CD8-positive, alpha-beta memory T cell (primary cell): ENCODE measurements at places on chromosomes 5 and 9.

GRCh38 chr9:127132921-127133647 is 10.6 kb upstream of the ANGPTL2 start:
- no peak for DNase-seq
- no peaks in the 10 kb centered on the region for H3K4me1 ChIP-seq
- H3K27me3 ChIP-seq: no peaks in the 10 kb centered on the region

DNA sequence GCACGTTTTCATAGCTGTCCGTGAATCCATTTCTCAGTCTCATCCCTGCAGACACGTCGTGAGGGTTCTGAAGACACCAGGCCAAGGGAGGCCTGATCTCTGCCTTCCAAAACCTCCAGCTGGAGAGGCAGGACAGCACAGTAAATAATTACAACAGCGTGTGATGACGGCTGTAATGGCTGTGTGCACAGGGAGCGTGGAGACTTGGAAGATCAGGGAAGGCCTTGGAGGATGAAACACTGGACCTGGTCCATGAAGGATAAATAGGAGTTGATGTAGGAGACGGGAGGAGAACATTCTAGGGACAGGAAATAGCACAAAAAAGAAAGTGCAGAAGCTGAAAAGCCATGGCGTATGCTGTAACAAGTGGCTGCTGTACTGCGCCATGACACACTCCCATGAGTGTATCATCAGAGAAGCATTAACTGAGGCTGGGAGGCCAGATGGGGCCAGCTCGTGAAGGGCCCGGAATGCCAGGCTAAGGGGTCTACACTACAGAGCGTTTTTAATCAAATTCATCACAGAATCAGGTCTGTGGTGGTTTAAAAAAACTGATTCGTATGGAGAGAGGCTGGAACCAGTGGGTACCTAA is 97.2 kb downstream of the CRB2 start:
- DNase-seq: no peak
- H3K27me3 ChIP-seq: no peaks in the 10 kb centered on the region
- H3K4me3 ChIP-seq: no peak overlapping the region
- no peaks in the 10 kb centered on the region for H3K36me3 ChIP-seq
- no peaks in the 10 kb centered on the region for H3K4me1 ChIP-seq

GRCh38 chr5:142872795-142873194 is 102.6 kb downstream of the ARHGAP26 start:
- H3K4me3 ChIP-seq: no peak overlapping the region
- peaks cover 4% of the 10 kb centered on the region for H3K36me3 ChIP-seq
- H3K4me1 ChIP-seq: no peaks in the 10 kb centered on the region
- no peak for DNase-seq

DNA sequence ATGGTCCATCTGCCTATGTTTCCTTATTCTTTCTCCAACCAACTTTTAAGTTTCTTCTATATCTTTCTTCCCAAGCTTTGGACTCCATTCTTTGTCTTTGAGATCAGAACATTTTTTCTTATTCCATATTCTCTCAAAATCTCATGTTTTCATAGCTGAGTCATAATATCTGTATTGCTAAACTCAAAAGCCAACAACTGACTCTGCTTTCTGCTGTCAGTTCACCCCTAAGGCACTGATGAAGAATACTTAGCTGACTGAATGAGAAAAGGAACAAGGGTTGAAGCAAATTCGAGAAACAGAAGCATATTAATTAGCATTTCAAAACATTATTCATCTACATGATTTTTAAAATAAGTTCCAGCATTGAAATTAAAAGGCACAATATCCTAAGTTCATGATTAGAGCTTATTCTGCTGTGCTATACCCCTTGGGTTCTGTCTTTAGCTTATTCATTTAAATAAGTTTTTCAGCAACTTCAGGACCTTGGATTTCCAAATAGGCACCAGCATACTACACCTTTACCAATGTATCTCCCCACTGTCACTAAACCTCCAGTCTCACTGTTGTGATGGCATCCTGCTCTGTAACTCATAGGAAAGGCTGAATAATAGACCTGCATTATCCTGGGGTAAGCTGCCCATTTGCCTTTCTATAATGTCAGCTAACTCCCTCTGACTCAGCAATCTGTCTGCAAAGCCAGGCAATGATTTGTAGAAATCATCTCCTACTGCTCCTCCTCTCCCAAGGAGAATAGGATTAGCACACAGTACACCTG is 49.9 kb upstream of the C5orf46 start:
- H3K36me3 ChIP-seq: no peaks in the 10 kb centered on the region
- DNase-seq: no peak
- H3K27me3 ChIP-seq: no peaks in the 10 kb centered on the region
- H3K4me1 ChIP-seq: no peaks in the 10 kb centered on the region

DNA sequence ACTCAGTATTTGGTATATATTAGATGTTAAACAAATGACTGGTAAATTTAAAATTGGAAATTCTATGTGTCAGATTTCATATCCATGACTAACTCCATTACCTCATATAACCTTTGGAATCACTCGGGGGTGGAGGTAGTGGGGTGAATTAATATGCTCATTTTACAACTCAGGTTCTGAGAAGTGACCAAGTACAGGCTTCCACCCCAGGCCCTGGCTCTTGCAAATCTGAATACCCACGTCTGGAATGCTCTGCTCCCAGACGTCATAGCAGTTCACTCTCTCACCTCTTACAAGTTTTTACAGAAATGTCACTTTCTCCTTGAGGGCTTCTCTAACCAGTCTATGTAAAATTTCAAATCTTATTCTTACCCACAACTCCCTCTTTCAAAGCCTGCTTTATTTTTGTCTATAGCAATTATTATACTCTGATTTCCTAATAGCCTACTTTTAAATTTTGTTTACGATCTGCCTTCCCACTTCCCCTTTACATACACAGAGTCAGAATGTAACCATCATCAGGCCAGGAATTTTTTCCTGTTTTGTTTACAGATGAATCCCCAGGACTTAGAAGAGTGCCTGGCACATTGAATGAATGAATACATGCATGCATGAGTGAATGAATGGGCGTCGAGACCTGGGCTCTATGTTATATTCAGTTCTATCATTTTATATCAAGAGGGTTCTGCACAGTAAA is 134.1 kb upstream of the IFNE start:
- H3K27ac ChIP-seq: no peak overlapping the region
- no peak for DNase-seq
- no peaks in the 10 kb centered on the region for H3K27me3 ChIP-seq

GRCh38 chr5:76542887-76543690 is 80.1 kb downstream of the F2RL2 start:
- DNase-seq: peak; percentile 82
- peak overlapping the region; percentile 87 for H3K27ac ChIP-seq
- no peaks in the 10 kb centered on the region for H3K27me3 ChIP-seq
- H3K4me1 ChIP-seq: peaks cover 76% of the 10 kb centered on the region
- peak overlapping the region; percentile 37 for H3K4me3 ChIP-seq

GRCh38 chr9:34372467-34373011 is 4.2 kb downstream of the MYORG start:
- H3K27me3 ChIP-seq: no peaks in the 10 kb centered on the region
- no peaks in the 10 kb centered on the region for H3K36me3 ChIP-seq
- H3K27ac ChIP-seq: no peak overlapping the region
- peaks cover 16% of the 10 kb centered on the region for H3K4me1 ChIP-seq

GRCh38 chr9:85586684-85587083 is 155.1 kb downstream of the AGTPBP1 start:
- H3K27ac ChIP-seq: no peak overlapping the region
- H3K27me3 ChIP-seq: no peaks in the 10 kb centered on the region
- H3K4me3 ChIP-seq: no peak overlapping the region
- DNase-seq: no peak

GRCh38 chr9:78301466-78301865 is 4.5 kb downstream of the PSAT1 start:
- peaks cover 10% of the 10 kb centered on the region for H3K4me1 ChIP-seq
- no peak for DNase-seq
- no peak overlapping the region for H3K4me3 ChIP-seq
- H3K27ac ChIP-seq: no peak overlapping the region
- H3K27me3 ChIP-seq: no peaks in the 10 kb centered on the region

DNA sequence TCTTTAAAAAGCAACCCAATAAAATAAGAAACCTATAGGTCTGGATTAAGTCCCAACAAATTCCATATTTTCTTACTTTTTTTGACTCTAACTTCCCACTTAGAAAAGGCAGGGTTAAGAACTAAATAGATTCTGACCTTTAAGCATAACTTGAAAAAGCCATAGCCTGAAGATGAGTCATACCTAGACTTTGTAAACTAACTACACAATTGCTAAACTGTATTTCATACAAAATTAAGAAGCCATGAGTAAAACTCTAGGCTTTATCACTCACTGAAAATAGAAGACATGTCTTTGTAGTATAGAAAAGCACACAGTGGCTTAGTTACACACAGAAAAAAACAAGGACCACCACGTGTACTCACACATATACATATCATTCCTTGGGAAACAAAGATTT is 51.5 kb downstream of the MLLT3 start:
- H3K4me1 ChIP-seq: peaks cover 5% of the 10 kb centered on the region
- no peaks in the 10 kb centered on the region for H3K27me3 ChIP-seq
- H3K27ac ChIP-seq: no peak overlapping the region
- no peak for DNase-seq
- H3K36me3 ChIP-seq: no peaks in the 10 kb centered on the region

DNA sequence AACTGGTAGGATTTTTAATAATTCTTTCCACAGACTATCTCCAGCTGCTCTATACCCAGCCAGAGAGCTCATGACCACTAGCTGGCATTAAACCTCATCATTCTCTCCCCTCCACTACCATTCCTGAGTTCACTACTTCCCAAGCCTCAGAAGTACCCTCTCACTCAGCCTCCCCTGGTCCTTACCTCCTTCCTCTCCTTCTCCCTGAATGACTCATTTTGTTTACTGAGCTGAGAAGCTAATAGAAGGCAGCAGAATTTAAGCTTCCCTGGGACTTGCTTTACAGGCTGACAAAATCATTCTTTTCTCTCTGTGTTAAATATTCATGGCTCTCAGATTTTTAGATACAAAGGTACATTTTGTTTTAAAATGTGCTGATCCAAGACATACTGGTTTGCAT is 305.4 kb downstream of the TLR4 start:
- H3K27me3 ChIP-seq: no peaks in the 10 kb centered on the region
- no peaks in the 10 kb centered on the region for H3K4me1 ChIP-seq
- DNase-seq: no peak
- no peak overlapping the region for H3K4me3 ChIP-seq

DNA sequence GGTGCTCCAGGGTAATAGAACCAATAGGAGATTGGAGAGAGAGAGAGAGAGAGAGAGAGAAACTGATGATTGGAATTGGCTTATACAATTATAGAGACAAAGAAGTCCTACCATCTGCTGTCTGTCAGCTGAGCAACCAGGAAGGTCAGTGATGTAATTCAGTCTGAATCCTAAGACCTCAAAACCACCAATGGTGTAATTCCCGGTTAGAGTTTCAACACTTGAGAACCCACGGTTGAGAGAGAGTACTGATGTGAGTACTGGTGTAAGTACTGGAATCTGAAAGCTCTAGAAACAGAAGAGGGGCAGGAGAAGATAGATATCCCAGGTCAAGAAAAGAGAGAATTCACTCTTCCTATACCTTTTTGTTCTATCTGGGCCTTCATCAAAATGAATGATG is 775.8 kb downstream of the EFNA5 start:
- DNase-seq: no peak
- no peak overlapping the region for H3K27ac ChIP-seq
- H3K4me1 ChIP-seq: no peaks in the 10 kb centered on the region
- H3K4me3 ChIP-seq: no peak overlapping the region

DNA sequence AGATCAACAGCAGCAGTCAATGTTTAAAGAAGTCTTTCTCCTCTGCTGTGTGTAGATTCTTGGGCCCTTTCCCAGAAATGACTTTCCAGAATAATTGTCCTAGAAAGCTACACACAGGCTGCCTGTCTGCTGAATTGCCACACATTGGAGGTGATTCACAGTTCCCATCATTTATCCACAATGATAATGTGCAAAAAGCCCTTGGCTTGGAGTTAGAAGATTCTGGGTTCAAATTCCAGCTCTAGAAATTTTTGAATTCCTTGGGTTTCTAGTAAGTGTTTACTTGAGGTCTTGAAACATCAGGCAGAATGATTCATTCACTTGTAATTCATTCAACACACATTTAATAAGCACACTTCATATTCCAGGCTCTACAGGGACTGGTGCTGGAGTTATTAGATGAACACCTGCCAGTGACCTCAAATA is 28.6 kb upstream of the EPB41L4B start:
- H3K4me3 ChIP-seq: no peak overlapping the region
- H3K4me1 ChIP-seq: no peaks in the 10 kb centered on the region
- H3K27ac ChIP-seq: no peak overlapping the region
- DNase-seq: no peak
- no peaks in the 10 kb centered on the region for H3K27me3 ChIP-seq

DNA sequence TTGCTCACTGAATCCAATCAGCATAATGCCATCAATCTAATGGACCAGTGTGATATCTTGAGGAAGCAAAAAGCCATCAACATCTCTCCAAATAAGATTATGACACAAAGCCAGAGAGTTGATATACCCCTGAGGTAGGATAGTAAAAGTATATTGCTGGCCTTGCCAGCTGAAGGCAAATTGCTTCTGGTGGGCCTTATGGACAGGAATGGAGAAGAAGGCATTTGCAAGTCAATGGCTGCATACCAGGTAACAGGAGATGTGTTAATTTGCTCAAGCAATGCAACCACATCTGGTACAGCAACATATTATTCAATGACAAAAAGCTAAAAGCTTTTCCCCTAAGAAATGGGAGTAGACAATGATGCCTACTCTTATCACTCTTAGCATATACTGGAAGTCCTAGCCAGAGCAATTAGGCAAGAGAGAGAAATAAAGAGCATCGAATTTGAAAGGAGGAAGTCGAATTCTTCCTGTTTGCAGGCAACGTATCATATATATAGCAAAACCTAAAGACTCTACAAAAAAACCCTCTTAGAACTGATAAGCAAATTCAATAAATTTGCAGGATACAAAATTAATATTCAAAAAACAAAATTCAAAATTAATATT is 216.1 kb upstream of the RASA1 start:
- no peaks in the 10 kb centered on the region for H3K36me3 ChIP-seq
- H3K27ac ChIP-seq: no peak overlapping the region
- no peaks in the 10 kb centered on the region for H3K27me3 ChIP-seq
- no peaks in the 10 kb centered on the region for H3K4me1 ChIP-seq

DNA sequence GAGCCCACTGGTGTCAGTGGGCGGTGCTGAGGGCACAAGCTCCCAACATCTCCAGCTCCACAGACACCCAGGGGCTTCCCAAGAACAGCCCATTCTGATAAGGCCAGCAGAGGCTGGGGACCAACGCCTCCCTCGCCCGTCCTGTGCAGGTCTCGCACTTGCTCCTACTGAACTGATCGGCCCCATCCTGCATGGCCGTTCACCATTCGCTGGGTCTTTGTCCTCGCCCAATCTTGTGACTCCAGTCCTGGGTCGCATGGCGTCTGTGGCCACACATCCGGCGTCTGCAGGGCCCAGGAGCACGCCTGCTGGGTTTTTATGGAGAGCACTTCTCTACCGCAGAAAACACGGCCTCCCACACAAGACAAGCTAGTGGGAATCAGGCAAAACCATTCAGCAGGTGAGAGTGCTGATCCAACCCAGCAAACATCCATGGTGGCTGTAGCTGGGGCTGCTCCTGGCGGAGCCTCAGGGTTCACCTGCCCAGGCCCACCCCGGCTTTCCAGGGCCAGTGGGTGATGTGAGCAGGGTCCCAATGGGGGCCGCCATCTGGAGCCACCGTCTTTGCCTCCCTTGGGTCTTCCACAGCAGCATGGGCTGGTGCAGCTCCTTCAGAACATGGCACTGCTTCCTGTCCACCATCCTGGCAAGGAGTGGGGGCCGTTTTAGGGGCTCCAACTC is 7.4 kb downstream of the LRRC14B start:
- H3K27me3 ChIP-seq: no peaks in the 10 kb centered on the region
- H3K36me3 ChIP-seq: no peaks in the 10 kb centered on the region
- no peak for DNase-seq

- no peak overlapping the region for H3K4me3 ChIP-seq
- H3K27me3 ChIP-seq: no peaks in the 10 kb centered on the region
- H3K4me1 ChIP-seq: no peaks in the 10 kb centered on the region
- no peaks in the 10 kb centered on the region for H3K36me3 ChIP-seq
These were observed 371.5 kb downstream of the PRELID2 start for GRCh38 chr5:145463634-145464033.
